ENCODE measurements at places on chromosomes 1 and 21.
A peak's percentile ranks its signal among the peaks of the same experiment; 100 is the strongest.

DNA sequence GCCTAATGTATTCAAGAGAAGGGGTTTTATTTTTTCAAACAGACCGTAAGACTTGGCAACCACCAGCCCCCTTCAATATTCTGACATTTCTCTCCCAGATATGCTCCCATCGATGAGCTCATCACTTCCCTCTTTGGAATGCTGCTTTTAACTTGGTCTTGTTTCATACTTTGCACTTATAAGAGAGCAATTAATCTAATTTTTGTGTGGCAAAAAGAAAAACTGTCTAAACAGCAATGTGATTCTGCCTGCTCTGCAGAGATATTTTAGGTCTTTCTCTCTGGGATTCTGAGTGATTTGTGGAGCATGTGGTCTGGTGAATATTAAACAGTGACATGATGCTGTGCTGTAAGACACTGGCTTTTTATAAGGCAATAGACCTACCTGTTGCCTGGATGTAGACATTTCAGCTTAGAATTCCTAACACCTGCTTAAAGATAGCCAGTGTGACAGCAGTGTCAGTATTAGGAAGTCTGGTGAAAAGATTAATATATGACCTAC is 284.8 kb downstream of the BACH1 start:
- no peak for DNase-seq

- no peak for DNase-seq
Measured at GRCh38 chr1:20279509-20279908, 11.2 kb upstream of the VWA5B1 start.

GRCh38 chr1:225816643-225817538 is 7.0 kb downstream of the EPHX1 start:
- no peak for DNase-seq

- DNase-seq, result no peak
Measured at GRCh38 chr21:41678924-41679318, 87.9 kb downstream of the RIPK4 start.

DNA sequence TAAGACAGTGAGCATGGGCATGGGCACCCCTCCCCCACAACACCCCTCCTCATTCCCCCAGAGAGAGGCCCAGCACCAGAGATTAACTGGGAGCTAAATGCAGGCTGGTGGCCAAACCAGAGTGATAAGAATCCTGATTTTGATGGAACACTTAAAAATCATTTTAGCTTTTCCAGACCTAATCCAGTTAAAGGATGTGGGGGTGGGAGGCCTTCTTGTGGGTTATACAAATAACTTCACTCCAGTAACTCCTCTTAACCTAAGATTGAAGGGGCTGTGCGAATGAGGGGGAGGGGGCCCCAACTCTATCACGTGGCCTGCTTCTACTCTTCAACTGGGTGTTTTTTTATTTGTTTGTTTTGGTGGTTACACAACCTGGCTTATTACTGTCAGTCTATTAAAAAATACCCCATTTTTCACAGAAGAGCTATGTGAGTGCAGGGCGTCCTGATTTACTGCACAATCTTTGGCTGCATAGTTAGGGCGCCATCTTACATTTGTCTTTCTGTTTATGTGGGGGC is 398.1 kb upstream of the LYPLAL1 start:
- DNase-seq, result no peak

GRCh38 chr1:230351514-230351913 is 74.6 kb downstream of the PGBD5 start:
- no peak for DNase-seq

- DNase-seq, result no peak
Measured at GRCh38 chr1:84802567-84803232, 90.3 kb downstream of the LPAR3 start.

GRCh38 chr1:18883636-18884418 is 18.5 kb downstream of the ALDH4A1 start:
- peak; percentile 14 for DNase-seq

DNA sequence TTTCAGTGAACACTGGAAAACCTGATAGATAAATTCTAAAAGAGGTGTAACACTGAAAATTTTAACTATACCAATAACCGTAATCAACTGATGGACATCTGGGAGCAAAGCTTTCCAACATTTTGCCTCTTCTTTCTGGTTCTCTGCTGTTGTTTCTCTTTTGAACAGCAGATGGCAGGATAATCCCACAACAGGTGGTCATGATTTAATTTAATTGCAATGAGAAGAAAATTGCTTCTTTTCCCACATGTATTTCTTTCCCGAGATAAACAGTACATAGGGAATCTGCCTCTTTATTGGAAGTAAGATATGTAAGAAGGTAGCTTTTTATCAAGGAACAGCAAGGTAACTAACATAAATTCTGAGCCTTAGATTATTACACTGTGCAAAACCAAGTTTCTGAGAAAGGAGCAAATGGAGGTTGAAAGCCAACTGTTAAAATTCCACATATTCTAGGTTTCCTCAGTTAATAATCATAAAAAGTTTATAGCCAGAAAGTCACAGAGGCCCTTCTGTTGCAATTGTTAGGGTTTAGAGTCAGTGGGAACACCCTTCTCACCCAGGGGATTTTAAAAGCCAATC is 72.9 kb downstream of the RPS6KA1 start:
- peak; percentile 48 for DNase-seq

DNA sequence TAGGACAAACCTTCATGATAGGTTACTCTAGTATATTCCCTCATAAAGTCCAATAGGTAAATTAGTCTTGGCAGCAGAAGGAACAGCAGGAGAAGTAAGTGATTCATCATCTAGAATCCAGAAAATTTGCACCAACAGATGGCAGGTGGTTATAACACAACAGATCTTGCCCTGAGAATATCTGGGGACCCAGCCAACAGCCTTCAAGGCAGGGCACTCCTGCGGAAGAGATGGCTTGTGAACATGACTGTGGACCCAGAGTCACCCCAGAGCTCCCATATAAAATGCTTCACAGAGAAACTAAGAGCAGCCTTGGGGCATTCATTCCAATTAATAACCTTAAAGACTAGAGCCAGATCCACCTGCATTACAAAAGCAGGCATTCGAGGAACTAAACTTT is 7.9 kb upstream of the PLA2G2C start:
- DNase-seq, result peak; percentile 89

- no peak for DNase-seq
Measured at GRCh38 chr1:234551032-234551378, 59.0 kb downstream of the IRF2BP2 start.

- DNase-seq, result peak; percentile 11
Measured at GRCh38 chr1:202005958-202006357, 4.4 kb upstream of the ELF3 start.

DNA sequence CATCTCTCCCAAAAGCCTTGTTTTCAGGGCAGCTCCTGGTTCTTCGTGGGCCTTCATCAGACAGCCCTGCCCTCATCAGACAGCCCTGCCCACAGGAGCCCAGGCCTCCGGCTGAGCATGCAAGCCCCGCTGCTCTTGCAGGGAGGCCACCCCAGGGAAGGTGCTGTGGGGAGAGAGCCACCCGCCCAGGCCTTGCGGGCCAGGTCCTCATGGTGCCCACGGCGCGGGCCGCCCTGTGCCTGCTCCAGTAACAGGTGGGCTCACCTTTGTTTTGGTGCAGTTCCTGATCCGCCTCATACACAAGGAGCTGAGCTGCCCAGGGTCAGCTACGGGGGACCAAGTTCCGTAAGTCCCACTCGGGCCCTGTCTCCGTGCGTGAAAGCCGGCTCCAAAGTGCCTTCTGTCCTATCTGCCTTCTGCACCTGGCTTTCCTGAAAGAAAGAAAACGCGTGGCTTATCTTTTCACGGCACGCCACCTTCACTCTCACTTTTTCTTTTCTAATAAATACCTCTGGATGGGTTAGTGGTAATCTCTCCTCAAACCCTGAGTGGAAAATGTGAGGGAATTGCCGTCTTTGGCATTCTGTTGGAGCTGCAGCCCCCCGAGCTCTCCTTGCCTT is 65.9 kb downstream of the SLC37A1 start:
- DNase-seq, result no peak

DNA sequence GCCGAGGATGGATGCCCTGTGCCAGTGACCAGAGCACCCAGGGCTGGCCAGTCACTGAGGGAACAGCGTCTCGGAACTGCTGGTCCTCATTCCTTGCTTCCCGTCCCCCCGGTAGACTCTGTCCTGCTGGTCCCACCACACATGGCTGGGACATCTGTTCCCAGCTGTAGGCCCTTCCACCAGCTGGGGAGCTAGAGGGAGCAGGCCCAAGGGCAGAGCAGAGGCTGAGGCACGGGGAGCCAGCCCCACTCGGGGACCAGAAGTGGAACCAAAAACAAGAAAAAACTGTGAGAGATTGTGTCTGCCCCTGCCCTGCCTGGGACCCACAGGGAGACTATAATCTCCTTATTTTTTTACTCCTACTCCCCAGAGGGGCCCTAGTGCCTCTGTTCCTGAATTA is 23.8 kb downstream of the ATP8B2 start:
- DNase-seq, result peak; percentile 26

DNA sequence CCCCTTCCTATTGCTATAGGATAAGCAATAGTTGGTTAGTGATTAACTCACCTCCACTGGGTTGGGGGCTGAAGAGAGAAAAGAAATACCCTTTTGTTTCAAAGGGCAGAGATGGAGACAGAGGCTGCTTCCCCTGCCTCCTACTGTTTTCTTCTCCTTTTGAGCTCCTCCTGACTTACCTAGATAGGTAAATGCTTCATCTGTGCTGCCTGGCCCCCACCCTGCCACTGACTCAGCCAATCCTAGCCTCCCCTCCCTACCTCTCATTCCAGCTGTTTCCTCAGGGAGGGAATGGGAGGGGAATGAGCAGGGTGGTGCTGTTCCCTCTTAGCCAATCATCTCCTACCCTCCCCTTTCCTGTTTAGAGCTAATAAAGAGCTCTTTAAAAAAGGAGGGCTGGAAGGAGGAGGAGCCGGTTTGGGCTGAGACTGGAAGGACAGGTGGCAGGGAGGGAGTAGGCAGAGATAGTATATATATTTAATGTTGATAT is at the start of gene C1orf116:
TSS of gene C1orf116 (minus strand) at position 229 of the 490 bp plus-strand sequence. CDS start 5,158 bp downstream, outside the sequence.
- DNase-seq, result no peak

DNA sequence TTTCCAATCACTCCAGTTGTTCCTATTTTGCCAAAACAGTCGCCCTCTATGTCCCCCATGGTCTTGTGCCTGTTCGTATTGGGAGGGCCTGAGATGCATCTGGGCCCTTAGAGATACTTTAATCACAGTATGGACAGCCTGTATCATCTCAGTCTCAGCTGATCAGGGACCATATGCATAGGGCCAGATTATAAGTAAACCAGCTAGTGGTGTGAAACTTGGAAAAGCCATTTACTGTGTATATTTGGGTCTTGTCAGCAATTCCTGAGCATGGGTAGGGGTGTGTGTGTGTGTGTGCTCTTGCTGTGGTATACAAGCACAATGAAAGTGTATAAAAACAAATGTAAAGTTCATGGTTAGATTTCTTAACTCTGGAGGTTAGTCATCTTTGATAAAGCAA is 22.8 kb downstream of the SH3BGR start:
- DNase-seq, result no peak

- DNase-seq, result no peak
Measured at GRCh38 chr1:21308330-21308729, 18.1 kb upstream of the ECE1 start.

GRCh38 chr1:18337757-18338156 is 143.0 kb upstream of the KLHDC7A start:
- no peak for DNase-seq

DNA sequence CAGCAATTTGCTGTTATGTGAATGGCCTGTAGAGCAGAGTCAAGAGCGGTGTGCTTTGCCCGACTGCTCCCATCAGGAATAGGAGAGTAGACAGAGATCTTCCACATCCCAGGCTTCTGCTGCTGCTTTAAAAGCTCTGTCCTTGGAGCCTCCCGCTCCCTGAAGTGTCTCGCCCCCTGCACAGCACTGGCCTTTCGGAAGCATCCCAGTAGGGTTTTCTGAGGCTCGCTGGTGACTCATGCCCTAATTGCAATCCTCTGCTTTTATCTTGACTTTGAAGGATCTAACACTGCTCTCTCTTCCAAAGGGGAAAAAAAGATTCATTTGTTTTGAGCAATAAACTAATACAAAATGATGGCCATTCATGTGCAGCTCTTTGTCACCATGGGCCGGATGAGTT is 13.3 kb upstream of the CD101 start:
- DNase-seq, result no peak

DNA sequence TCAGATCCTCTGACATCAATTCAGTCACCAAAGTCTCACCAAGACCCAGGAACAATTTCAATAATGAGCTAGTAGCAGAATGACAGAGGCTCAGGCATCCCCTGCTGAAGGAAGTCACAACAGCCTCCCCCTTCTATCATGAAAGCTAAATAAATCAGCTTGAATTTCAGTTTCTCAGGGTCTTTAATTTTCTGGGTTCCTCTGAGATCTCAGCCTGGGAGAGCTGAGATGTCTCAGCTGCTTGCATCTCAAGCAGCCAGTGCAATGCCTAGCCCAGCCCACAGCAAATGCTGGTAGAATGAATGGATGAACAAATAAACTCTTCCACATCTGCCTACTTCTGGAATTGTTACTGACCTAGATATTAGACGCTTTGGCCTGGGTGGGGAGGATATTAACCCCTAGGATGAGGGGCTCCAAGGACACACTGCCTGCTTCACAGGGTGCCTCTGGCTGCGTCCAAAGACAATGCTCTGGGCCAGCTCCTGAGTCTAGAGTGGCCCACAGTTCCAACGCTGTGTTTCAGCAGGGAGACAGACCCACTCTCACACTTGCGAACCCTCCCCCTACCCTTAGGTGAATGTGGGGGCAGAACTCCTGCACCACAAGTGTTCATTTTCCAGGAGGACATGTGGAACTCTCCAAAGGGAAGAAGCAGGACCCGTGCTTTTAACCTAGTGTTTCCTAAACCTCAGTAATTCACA is 11.2 kb upstream of the LORICRIN start:
- no peak for DNase-seq

DNA sequence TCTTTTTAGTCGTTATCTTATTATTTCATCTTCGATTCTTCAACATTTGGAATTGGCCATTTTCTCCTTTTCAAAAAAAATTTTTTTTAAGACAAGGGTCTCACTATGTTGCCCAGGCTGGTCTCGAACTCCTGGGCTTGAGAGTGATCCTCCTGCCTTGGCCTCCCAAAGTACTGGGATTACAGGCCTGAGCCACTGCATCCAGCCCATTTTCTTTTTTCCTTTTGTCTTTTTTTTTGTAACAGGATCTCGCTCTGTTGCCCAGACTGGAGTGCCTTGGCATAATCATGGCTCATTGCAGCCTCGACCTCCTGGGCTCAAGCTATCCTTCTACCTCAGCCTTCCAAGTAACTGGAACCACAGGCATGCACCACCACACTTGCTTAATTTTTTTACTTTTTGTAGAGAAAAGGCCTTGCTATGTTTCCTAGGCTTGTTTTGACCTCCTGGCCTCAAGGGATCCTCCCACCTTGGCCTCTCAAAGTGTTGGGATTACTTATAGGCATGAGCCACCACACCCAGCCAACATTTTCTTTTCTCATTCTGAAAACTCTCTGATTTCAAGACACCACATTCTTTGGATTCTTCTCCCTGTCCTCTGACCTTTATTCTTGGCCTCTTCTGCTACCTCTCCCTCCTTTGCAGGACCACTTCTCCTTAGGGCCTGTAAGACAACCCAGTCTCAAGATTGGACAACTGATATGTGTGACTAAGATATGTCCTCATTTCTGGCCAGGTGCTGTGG is 6.0 kb upstream of the MAP1LC3C start:
- no peak for DNase-seq

DNA sequence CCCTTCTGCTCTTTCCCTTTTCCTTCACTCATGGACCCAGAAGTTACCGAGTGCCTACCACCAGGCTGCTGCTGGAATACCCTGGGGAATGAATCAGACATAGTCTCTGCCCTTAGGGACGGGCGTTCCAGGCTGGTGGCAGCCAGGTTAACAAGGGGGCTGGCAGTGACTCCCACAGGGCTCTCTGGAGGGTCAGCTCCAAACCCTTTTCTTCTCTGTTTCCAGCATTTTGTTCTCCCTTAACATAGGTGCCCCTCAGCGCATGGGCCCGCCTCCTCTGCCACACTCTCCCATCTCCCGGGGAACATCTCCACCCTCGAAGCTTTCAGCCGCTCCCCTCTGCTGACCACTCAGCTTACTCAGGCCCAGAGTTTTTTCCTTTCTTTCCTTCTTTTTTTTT is 62.9 kb upstream of the LRP8 start:
- no peak for DNase-seq
